Naive thymus-derived CD4-positive, alpha-beta T cell (primary cell): ENCODE measurements at places on chromosomes 2 and 18. TPM values are rescaled to one million over a fixed set of nuclear protein-coding genes. Genes with fewer than 3 reads are reported as not detected.

GRCh38 chr18:73240899-73241298 is 373.1 kb upstream of the NETO1 start:
- DNase-seq = no peak

DNA sequence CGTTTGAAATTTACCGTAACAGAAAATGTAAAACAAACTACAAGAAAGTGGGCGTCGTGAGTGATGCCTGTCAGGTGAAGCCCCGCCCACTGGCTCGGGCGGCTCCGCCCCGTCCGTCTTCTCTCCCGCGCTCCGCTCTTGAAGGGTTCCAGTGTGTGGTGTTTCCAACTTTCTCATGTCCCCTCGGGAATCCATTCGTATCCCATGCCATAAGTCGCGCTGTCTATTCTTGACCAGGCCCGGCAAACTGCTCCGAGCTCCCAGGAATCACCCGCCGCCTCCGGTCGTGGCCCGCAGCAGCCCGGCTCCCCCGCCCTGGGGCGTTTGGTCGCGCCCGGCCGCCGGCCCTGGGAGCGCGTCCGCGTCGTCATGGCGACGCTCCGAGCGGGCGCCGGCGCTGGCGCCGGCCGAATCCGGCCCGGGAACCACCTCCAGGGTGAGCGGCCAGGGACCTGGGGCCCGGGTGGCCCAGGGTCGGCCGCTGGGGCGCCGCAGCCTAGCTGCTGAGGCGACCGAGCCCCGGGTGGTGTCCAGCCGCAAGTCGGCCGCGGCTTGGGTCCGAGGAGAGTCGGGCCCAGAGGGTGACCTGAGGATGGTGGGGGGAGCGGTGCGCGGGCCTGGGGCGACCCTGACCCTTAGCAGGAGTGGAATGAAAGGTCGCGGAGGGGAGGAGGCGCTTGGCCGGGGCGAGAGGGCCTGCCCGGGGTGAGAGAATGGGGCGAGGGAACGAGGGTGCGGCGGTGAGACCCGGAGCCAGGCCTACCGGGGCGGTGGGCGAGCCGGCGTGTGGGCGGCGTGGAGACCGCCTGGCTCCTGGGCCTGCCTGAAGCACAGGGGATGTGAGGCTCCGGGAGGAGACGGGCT is at the start of gene CFAP221:
Gene CFAP221, plus strand, starts transcription at position 375 of the 864 bp plus-strand sequence. CDS start 1,683 bp downstream, outside the sequence.
- DNase-seq = no peak

The CD8B2 gene
- total RNA-seq = not detected

The IL36B gene
- total RNA-seq = not detected

The SRD5A2 gene
- total RNA-seq = not detected

DNA sequence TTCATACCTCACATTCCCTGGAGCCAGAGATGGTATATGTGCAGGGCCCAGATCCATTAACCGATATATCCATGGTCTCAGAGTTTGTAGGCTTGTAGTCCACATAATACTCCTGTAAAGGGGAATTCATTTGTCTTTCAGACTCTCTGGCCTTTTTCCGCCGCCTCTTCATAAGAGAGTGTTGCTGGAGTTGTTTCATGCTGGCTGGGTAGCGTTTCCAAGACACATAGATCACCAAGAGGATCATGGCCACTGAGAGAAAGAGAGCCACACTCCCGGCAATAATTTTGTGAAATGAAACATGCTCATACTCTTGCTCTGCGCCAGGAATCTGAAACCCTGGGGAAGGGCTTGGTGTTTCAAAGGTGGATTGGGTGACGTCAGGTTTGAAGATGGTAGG is 3.9 kb downstream of the LRRTM4 start:
- DNase-seq = no peak

The TRIB2 gene
- 110 TPM for total RNA-seq

The GLI2 gene
- total RNA-seq = not detected

DNA sequence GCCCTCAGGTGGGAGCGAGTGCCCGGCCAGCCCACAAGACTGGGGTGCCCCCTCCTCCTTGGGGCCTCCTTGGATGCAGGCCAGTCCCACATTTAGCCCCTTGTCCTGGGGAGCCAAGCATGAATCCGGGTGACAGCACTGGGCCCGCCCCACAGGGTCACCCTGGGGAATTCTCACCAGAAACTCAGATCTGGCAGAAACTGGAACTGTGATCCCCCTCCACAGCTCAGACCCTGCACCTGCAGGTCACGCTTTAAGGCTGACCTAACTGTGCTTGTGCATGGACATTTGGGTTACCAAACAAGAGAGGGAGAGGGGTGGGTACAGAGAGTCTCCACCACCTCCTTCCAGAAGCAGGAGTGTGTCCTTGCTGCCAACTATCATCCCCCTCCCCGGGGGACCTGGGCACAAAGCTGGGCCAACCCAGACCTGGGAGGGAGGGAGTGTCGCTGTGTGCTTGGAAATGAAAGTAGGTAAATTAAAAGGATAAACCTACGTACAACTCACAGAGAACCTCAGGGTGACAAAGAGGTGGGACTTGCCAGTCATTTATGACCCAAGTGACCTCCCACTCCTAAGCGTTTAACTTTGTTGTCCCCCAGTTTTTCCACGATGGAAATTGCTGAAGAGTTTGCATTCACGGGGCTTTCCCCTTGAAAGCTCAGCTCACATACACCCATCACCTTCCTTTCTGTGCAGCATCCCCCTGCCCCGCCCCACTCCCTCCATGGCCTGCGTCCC is 9.1 kb downstream of the ITM2C start:
- no peak for DNase-seq
